ENCODE measurements at places on chromosomes 16 and 17.

DNA sequence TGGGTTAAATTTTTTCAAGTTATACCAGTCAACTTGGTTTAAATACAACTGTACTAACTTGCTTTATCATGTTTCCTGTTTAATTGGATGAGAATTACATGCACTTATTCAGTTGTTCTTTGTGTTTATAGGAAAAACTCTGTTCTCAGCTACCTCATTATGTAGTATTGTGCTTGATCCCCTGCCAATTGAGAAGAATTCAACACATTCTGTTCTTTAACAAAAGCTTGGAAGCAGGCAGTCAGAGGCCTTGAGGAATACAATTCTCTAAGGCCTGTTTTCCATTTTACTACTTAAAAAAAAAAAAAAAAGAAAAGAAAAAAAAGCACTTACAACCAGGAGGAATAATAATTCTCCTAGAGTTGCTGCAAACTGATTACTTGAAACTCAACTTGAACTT, 60.6 kb upstream of the CMIP start:
- DNase-seq = no peak

DNA sequence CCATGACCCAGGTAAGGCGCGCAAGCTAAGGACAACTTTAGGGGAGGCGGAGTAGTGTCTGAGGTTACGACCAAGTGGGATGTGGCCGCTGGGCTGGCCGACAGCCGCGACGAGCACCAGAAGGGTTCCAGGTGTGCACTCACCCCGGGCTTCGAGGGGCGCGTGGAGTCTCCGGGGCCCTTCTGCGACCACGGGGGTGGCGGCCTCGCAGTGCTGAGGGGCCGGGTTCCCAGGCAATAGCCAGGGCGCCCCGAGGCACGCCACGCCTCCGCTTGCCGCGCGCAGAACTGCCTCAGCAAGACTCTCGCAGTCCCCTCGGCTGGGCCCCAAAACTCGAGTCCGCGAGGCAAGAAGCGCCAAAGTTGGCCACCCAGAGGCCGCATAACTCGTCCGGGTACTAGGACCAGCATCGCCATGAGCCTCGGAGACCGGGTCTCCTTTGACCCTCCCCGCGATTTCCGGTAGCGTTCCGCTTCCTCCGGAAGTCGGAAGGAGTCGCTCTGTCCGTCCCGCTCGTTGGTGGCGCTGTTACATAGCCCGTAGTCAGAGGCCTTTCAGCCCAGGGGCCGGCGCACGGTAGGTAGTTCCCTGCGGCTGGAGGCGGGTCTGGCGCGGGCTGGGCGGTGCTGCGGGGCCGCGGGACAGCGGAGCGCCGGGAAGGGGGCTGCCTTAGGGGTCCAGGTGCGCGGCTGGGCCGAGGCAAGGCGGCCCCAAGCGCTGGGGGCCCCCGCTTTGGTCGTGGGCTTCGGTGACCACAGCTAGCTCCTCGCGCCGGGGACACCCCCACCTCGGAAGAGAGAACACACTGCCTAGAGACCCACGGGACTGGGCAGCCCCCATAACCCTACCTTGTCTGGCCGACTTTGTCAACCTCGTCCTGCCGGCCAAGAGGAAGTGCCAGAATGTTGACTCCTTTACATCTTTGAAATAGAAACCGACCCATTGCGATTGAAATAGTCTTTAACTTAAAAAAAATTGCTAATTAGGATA, at the start of the genes ADPRM and SCO1:
Gene ADPRM (plus strand): TSS at position 503 of the 990 bp plus-strand sequence. CDS start 7,333 bp downstream, outside the sequence.
Gene SCO1 (minus strand): TSS at position 442 of the 990 bp plus-strand sequence. CDS start 26 bp downstream, at position 416.
- DNase-seq = peak; percentile 91

- peak; percentile 94 for DNase-seq
These were observed at the start of gene XYLT2 for GRCh38 chr17:50345432-50346312. Gene XYLT2, plus strand, starts transcription at chr17:50346126. Its CDS starts 15 bp downstream, at chr17:50346141.

DNA sequence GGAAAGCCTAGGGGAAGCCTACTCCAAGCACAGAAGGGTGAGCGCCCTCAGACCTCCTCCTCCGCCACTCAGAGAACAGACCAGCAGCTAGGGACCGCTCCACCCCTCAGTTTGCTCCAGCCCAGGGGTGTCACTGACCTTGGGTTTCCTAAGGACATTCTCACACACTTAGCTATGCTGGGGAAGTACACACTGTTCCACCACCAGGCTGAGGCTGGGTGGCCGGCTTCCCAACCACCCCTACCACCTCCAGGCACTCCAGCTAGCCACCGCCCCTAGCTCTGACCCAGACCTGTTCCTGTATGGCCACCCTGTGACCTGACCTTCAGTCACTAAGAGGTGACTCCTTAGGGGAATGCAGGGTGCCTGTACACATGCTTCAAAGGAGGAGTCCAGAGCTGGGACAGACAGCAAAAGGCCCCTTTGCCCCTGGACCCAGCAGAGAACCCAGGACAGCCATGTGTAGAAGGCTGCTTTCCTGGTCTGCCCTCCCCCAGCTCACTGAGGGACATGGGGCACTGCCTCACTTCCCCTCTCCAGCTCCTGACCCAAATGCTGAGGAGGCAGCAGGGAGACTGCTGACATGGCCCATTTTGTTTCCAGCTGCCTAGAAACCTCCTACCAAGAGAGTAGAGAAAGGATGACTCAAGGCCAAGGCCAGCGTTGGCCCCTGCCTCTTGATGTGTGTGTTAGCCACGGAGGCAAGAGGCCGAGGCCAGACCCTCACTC, 6.7 kb downstream of the HSPB9 start:
- DNase-seq = no peak

GRCh38 chr16:27756206-27756970, 206.4 kb downstream of the KATNIP start:
- no peak for DNase-seq

GRCh38 chr16:89924297-89924924, 1.3 kb downstream of the TUBB3 start:
- DNase-seq = peak; percentile 27

DNA sequence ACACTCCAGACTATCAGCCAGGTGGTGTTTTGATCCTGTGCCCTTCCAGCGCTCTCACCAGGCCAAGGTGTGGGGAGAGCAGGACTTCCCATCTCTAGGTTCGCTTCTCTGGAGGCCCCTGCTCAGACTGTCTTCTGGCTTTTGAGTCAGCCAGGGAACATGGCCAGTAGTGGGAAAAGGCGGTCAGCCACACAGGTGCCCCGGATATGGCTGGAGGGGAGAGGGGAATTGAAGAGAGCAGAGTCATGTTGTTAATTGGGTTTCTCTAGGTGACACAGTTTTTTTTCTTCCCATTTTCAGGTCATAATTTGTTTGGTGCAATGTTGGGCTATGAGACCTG, 1.5 kb downstream of the MINK1 start:
- no peak for DNase-seq

- DNase-seq = no peak
These were observed 7.3 kb upstream of the MC1R start for GRCh38 chr16:89911375-89911774.

DNA sequence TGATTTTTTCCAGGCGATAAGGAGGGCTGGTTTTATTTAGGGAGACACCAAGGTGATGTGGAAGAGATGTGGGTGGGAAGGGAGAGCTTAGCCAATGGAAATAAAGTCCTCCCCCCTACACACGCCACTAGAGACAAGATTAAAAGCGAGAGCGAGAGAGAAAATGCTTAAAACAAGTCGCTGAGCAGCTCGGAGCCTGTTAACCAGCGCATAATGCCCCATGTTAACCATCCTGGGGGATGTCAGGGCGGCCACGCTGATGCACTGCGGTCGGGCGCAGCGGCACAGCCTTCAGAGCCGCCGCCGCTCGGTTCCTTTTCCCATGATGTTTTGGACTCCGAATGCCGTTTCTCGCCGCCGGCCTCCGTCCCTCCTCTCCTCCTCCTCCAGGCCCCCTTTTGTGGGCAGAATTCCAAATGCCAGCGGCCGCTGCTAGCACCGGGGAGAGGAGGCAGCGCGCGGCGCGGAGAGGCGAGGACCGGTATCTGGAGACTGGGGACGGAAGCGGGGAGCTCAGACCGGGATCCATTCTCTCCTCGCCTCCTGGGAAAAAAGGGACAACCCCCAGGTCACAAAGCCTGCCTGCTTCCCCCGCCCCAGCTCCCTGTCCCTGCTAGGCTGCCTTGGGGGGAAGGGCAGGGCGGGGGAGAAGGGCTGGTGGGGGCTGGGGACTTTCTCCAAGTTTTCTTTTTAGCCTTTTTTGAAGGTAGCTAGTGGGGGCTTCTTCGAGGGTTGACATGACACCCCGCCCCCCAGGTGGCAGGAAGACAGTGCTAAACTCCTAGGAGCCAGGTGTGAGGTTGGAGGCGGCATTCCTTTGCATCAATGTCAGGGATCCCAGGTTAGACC, 98.1 kb upstream of the CCL2 start:
- no peak for DNase-seq

- no peak for DNase-seq
These were observed 1.0 kb downstream of the EMC8 start for GRCh38 chr16:85798283-85798776.

GRCh38 chr16:66324815-66325515, 41.5 kb upstream of the CDH5 start:
- no peak for DNase-seq

- DNase-seq = peak; percentile 66
These were observed 4.0 kb downstream of the BECN1 start for GRCh38 chr17:42819939-42820535.

DNA sequence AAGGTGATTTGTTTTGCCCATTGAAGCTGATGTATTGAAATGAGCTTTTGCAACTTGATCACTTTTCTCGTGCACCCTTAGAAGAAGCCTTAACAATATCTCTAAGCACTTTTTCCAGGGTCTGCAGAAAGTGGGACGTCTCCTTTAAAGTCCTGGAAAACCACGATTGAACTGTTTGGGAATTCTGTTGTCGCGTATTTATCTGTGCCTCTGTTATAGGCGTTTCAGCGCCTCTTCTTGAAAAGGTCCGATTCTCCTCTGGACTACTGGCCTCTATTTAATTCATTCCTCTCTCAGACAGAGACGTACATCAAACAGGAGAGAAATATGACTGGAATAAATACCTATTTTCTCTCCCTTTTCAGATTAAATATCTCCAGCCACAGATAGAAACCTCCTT, 262.4 kb upstream of the PSMD7 start:
- no peak for DNase-seq

DNA sequence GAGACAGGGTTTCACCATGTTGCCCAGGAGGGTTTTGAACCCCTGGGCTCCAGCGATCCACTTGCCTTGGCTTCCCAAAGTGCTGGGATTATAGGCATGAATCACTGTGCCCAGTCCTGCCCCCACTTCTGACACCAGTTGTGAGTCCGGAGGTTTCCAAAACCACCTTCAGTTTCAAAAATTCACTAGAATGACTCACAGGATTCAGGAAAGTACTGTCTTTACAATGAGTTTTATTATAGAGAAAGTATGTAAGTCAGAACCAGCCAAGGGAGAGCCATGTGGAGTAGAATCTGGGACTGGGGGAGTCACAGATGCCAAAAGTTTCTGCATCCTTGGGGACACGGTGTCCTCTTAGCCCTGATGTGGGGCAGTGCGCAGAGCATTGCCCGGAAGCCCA, 55.1 kb downstream of the PLD6 start:
- DNase-seq = no peak

DNA sequence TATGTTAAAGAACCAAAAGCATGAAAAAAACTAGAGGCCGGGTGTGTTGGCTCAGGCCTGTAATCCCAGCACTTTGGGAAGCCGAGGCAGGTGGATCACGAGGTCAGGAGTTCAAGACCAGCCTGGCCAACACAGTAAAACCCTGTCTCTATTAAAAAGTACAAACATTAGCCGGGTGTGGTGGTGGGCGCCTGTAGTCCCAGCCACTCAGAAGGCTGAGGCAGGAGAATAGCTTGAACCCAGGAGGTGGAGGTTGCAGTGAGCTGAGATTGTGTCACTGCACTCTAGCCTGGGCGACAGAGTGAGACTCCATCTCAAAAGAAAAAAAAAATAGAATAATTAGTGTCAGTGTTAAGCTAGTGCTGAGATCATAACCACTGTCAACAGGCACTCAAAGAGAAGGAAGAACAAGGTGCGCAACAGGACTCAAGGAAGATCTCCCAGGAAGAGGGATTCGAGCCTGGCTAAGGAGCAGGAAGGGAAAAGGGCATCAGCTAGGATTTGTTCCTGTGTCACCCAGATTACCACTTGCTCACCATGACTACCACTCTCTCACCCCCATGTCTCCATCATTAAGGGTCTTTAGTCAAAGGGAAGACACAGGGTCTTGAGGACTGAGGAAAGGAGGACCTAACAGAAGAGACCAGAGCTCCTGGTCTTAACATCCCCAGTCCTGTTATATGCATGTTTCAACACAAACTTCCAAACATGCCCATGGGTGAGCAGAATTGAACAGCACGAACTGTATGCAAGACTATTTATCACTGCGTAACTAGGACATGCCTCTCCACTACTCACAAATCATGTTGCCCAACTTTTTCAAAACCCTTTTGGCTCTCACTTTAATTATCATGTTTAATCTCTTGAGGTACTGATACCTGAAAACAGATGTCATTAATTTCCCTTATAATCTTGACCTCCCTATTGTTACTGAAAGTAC, 88.3 kb upstream of the PLEKHM1 start:
- no peak for DNase-seq

- no peak for DNase-seq
These were observed 23.7 kb downstream of the CDH1 start for GRCh38 chr16:68760671-68761275.

DNA sequence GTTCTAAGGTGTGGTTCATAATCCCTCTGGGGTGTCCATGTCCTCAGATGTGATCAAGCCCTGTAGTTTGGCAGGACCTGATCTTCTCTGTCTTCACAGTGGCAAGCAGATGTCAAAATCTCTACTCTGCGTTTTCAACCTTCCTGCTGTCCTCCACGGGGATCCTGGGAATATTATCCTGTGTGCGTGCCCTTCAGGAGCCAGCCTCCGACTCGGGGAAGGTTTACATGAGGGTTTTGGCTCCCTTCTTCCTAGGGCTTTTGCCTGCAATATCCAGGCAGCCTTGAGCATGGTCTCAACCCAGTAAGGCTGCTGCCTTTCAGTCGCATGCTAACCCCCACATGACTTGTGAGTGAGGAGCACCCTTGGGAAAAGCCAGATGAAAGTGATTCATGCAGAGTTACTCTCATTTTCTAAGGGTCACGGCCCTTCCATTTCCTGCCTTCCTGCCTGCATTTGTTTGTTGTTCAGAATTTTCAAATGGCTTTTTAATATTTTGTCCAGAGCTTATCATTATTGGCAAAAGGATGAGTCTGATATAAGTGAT, 202.2 kb upstream of the CHMP6 start:
- DNase-seq = peak; percentile 42

DNA sequence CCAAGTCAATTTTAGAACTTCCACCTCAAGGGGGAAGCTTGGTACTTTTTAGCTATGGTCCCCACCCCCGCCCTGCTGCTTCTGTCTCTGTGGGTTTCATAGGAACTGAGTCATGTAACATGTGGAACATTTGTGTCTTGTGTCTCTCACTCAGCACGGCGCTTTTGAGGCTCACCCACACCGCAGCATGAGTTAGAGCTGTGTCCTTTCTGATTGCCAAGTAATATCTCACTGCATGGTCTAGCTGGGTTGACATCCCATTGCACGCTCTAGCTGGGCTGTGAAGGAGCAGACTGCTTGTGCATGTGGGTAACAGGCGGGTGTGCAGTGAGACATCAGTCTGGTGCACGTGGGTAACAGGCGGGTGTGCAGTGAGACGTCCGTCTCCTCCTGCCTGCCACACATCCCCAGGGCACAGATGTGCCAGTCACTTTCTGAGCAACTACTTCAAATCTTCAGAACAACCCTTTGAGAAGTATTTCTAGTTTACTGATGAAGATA, 26.4 kb upstream of the SLC7A5 start:
- DNase-seq = peak; percentile 87

All from CD4-positive, alpha-beta T cell treated with Interleukin-6 for 4 hours (primary cell).